ENCODE measurements at places on chromosomes 3 and 15.

DNA sequence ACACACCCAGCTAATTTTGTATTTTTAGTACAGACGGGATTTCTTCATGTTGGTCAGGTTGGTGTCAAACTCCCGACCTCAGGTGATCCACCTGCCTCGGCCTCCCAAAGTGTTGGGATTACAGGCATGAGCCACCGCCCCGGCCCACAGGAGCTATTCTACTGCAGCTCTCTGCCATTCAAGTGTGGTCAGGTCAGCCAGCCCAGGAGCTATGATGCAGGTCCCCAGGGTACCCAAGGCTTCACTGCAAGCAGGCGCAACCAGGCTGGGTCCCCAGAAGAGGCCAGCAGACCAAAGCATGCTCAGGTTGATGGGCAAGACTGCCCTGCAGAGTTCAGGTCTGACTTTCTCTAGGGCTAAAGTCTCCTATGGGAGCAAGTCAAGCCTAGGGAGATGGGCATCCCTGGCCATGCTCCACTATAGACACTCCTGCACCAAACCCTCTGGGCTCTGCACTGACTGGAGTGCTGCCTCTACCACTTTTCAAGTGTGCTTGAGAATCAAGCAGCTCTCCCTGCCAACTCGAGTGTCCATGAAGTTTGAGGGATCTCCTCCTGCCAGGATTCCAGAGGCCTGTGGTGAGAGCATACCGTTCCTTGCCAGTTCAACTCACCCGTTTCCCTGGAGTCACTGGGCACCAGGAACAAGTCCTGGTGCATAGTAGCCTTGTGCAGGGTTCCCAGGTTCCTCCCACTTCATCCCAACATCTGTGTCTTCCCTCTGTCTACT, 30.9 kb downstream of the MYO9A start:
- no peak for DNase-seq

DNA sequence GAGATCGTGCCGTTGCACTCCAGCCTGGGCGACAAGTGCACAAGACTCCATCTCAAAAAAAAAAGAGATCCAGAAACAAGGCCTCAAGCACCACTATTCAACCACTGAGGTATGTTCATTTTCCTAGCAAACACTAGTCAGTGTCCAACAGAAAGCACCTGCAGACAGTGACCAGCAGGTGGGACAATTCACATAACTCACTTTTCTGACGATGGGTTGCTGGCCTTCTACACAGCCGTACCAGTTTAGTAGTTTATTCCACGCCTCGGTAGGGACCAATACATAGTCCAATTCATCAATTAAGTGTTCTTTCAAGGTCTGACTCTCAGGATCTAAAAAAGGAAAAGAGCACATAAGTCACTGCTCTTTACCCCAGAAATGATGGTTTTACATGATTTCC, 12.4 kb downstream of the USP4 start:
- no peak for DNase-seq

DNA sequence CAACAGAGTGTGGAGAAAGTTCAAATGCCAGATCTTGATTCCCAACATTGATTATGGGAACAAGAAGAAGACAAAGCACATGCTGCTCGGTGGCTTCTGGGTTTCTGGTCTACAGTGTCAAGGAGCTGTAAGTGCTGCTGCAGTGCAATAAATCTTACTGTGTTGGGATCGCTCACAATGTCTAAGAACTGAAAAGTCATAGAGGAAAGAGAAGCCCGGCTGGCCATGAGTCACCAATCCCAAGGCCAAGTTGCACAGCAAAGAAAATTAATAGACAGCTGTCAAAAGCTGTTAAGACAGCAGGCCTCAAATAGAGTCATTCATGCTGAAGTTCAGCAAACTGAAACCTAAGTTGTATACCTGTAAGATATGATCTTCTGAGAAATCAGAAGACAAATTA, 33.2 kb upstream of the SPPL2A start:
- no peak for DNase-seq

DNA sequence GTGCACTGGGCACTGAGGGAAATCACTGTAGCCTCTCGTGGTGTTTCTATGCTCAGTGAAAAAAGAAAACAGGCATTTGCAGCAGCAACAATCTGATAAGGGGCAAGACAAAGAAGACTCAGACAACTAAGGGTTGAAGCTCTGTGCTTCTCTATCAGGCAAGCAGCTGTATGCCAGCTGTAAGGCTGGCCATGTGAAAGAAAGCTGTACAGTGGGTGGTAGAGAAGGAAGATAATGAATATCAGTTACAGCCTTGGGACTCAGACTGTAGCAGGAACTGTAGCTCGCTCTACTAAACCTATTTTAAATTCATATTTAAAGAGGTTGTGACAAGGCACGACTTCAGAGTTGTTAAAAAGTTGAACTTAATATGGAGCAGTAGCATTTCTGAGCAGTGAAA, 76.3 kb downstream of the VGLL3 start:
- DNase-seq: no peak

DNA sequence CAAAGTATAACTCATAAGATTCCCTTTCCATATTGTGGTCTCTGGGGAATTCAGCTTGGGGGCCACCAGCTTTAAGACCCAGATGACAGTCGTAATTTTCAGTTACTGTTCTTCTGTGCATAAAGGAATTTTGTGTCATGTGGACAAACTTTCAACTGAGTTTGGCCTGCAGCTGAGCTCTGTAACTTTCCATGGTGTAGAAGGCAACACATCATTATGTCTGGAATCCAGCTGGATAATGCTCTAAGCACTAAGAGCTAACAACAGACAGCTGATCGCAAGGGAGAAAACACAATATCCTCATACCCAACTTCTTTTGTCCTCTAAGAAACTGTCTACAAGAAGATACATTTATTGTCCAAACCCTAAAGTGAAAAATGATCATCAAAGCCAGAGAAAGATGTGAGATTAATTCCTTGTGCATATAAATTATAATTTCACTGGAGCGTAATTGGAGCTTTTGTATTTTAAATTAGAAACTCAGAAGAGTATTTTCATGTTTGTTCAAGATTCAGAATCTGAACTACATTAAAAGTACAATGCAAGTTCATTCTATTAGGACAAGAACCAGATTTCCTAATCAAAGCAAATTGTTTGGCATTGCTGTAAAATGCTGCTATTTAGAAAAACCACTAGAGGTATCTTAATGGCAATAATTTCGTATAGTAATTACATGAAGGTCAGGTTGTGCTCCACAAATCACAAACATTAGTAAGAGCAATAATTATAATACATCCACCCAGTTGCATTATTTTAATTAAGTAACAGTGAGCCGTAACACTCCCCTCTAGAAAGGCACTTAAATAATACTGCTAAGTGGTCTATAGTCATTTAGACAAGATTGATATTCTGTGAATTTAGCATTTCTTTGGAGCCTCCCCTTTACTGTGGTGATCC, 218.8 kb downstream of the ATP8B4 start:
- DNase-seq: no peak

DNA sequence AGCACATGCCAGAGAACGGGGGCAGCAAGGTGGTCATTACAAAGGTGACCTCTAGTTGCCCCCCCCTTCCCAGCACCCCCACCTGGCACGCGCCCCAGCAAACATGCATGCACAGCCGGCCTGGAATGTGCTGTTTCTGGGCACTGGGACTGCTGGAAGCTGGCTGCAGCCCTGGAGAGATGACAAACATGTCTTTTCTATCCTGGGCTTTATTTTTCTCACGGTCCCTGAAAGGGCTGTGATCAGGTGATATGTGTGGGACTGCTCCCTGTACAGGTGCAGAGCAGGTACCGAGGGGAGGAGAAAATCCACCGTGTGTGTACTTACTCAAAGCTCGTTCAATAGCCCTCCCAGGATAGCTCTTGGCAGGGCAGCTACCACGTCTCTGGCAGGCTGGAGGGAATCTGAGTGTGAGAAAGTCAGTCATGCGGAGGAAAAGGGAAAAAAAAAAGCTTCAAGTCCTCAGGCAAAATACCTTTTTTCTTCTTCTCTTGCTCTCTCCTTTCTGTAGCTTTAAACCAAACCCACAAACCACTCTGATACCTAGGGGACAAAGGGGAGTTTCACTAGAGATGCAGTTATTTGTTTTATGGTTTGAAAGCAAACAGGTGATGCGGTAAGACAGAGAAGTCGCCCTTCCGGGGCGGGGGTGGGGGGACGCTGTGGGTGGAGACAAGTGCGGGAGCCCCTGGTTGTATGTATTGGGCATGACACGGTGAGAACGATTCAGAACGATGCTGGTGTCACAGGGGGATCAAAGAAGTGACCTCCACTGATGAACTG, 5.0 kb upstream of the HES1 start:
- no peak for DNase-seq

- DNase-seq: no peak
Measured at GRCh38 chr15:52496776-52497470, 31.8 kb downstream of the MYO5A start.

DNA sequence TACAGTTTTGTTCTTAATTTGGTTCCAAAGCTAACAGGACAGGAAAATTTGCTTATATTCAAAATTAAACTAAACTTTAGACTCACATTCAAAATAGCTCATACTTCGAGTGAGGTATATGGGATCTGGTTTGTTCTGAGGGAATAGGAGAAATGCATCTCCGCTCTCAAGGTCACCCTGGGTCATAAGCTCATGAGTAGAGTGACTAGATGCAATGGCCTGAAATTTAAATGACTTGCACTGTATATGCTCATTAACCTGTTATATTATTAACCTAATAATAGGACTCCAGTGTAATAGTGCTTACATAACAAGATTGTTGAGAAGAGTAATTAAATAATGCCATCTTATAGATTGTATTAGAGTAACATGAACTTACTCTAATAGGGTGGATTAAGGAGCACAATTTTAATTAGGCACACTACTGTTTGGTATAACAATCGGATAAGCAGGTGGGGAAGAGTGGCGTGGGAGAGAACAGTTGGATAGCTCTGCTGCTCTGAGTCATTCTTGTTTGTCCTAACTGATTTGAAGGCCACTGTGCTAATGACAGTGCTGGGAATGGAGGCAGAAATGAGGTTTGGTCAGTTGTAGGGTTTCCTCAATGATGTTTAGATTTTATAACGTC, 5.2 kb downstream of the NKTR start:
- no peak for DNase-seq
